ENCODE measurements at places on chromosomes 3 and 15. TPM values are rescaled to one million over a fixed set of nuclear protein-coding genes. Genes with fewer than 3 reads are reported as not detected.

ZNF445 gene
- total RNA-seq = 18.3 TPM

LRTM1 gene
- not detected for total RNA-seq

OCA2 gene
- 0.81 TPM for total RNA-seq

- no peaks in the 10 kb centered on the region for H3K36me3 ChIP-seq
- no peak overlapping the region for H3K4me3 ChIP-seq
- H3K4me1 ChIP-seq = no peaks in the 10 kb centered on the region
- no peak for DNase-seq
- H3K27ac ChIP-seq = no peak overlapping the region
- H3K27me3 ChIP-seq = no peaks in the 10 kb centered on the region
Observed at GRCh38 chr3:23797491-23797890, 8.3 kb upstream of the UBE2E1 start.

DNA sequence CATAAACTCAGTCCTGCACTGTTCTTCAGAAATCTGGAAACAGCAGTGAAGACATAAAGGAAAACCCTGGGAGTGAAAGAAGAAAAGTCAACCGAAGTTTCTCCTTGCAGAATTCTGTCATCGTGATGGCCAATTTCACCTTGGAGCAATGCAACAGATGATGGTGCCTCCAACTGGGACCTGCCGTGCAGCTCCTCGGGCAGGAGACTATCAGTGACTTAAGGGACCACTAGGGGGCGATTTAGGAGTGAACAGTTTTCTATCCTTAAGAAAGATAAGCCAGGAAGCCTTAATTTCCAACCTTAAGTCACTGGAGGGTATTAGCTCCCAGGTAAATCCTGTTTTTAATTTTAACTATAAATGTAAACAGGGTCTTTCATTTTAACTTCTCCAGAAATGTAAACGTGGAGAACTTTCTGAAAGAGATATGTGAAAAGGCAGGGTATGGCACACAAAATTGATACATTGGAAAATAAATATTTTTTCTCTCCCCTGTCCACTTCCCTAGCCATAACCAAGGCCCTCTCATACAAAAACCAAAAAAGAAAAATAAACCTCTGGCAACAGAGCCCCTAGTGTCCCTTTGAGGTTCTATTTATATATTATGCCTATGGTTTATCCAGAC lies 116.3 kb downstream of the PDZRN3 start:
- no peak overlapping the region for H3K27ac ChIP-seq
- H3K4me3 ChIP-seq = no peak overlapping the region
- peaks cover 18% of the 10 kb centered on the region for H3K4me1 ChIP-seq
- no peak for DNase-seq
- H3K36me3 ChIP-seq = no peaks in the 10 kb centered on the region
- H3K27me3 ChIP-seq = no peaks in the 10 kb centered on the region

DNA sequence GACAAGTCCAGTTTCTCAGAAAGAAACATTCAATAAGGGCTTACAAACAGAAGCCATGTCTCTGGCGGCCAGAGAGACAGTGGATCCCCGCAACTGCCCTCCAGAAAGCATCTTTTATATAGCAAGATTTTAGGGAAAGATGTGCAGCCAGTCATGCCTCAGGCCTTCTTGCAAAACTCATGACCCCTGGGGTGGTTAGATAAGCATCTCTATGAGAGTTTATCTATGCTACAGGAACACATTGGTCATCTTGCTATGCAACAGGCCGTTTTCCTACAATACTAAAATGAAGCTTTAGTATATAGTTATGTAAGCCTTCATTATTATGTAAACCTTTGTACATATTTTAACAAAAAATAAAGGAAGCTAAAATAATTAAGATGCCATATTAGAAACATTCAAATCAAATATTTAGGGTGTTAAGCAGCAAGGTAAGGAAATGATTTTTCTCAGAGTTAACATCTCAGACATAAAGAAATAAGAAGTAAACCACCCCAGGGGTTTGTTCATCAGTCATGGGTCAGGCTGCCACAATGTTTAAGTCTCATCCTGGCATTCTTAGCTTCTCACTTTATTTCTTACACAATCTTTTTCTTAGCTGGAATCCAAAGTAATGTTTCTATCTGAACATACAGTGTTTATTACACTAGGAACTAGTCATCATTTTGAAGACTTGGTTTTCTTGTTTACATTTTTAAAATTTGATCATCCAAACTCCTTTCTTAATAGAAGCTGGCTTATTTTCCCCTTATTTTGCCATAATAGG lies 6.3 kb upstream of the FSIP1 start:
- no peak for DNase-seq
- no peaks in the 10 kb centered on the region for H3K36me3 ChIP-seq
- no peak overlapping the region for H3K27ac ChIP-seq
- peaks cover 20% of the 10 kb centered on the region for H3K4me1 ChIP-seq
- H3K4me3 ChIP-seq = no peak overlapping the region

DNA sequence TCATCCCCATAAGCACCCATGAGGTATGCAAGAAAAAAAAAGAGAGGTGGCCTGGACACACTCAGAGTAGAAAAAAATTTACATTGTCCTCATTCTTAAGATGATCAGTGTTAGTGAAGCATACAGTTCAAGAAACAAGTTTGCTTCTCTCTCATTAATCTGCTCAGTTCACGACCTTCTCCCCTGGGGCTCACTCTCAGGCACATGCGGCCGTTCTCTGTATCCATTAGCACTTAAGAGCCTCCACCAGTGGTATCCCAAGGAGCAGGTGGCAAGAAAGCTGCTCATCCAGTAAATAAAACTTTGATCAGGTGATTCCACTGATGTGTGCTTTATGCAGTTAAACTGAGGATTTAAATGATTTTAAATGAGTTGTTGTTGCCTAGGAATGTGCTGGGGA lies 57.4 kb downstream of the ARHGAP31 start:
- peak overlapping the region; percentile 69 for H3K27ac ChIP-seq
- H3K4me1 ChIP-seq = peaks cover 54% of the 10 kb centered on the region
- no peak overlapping the region for H3K4me3 ChIP-seq

DNA sequence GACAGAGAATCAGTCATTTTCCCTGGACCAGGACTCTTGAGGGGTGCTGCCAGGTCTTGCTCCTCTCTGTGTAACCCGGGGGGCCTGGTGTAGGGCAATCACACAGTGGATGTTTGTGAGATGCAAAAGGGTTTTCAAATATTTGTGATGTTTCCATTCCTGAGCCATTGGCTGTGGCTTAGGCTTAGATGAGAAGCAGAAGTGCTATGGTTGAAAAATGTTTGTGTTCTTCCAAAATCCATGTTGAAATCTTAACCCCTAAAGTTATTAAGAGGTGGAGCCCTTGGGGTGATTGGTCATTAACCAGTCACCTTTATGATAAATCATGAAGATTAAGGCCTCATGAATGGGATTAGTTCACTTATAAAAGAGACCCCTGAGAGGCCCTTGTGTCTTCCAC lies 36.5 kb downstream of the CORO2B start:
- H3K27me3 ChIP-seq = no peaks in the 10 kb centered on the region
- H3K27ac ChIP-seq = no peak overlapping the region
- H3K4me1 ChIP-seq = peaks cover 8% of the 10 kb centered on the region
- no peaks in the 10 kb centered on the region for H3K36me3 ChIP-seq

Data from left lung (tissue), 14 donors.